Panc1 (cell line): ENCODE measurements at places on chromosomes 12 and 14.

DNA sequence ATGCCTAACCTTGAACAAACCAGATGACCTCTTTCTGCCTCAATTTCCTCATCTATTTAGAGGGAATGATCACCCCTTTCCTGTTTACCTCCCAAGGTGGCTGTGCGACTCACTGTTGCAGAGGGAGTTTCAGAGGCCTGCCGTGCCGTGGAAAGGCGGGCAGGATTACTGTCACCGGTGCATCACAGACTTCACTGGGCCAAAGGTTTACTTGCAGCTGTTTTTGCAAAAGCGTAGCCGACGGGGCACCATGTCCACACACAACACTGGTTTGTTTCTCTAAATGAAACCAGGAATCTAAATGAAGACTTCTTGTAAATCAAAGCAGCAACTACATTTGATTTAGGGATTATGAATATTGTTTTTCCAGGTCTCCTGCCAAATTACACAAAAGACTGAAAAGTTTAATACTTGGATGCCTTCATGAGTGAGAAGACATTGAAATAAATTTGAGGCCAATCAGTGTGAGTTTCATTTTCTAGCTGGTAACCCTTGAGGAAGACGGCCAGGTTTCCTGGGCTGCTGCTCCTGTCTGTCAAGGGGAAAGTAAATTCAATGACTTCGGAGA lies 696.1 kb upstream of the TMEM132C start:
- DNase-seq: no peak
- no peaks in the 10 kb centered on the region for H3K36me3 ChIP-seq
- no peak overlapping the region for H3K4me3 ChIP-seq
- H3K27me3 ChIP-seq: no peaks in the 10 kb centered on the region
- no peak overlapping the region for H3K27ac ChIP-seq

DNA sequence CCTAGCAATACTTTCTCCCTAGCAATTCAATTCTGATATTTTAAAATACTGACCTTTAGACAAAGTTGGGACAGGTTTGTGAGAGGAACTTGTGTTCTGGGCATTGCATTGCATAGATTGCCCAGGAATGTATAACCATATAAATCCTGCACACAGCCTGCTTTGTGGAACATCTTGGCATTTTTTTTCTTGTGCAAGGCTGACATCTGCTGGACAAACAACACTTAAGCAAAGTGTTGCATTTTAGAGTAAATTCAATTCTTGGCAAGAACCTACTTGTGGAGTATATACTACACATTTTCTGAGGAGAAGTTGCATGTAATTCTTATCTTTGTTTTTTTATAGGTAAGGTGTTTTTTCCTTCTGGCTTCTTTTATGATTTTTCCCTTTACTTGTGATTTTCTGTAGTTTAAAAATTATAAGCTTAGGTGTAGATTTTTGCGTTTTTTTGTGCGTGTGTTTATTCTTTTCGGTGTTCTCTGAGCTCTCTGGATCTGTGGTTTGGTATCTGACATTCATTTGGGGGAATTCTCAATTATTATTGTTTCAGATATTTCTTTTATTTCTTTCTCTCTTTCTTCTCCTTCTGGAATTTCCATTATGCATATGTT lies 26.4 kb downstream of the TESPA1 start:
- H3K4me1 ChIP-seq: no peaks in the 10 kb centered on the region

DNA sequence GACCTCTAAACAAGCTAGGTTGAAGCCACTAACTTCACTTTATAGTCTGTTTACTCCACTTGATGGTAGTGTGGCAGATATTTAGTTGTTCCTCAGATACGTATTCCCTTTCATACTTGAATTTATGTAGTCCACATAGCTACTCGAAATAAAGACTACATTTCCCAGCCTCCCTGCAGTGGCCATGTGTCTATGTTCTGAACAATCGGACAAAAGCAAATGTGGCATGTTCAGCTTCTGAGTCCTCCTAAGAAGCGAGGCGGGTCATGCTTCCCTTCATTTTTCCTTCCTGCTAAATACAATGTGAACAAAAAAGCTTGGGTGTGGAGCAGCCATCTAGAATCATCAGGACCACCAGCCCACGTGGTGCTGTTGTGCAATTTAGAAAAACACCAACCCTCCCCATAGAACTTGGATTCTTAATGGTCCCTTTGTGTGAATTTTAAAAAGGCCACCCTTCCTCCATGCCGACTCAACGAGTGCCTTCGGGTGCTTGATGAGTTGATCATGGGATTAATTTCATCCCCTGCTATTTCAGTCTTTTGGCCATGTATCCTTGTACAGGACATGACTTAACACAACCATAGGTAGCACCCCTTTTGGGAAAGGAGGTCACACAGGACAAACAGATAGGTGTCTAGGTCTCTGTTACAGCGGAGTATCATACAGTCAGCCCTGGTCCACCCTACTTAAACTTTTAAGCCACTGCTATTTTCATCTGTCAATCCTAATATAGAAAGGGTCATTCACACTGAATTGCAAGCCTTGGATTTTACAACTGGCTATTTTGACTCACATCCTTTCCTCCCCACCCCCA lies 60.7 kb downstream of the ZFC3H1 start:
- no peaks in the 10 kb centered on the region; the same call in 1 of the 2 replicates for H3K27me3 ChIP-seq
- no peaks in the 10 kb centered on the region for H3K4me1 ChIP-seq
- H3K4me3 ChIP-seq: no peak overlapping the region
- no peak for DNase-seq

DNA sequence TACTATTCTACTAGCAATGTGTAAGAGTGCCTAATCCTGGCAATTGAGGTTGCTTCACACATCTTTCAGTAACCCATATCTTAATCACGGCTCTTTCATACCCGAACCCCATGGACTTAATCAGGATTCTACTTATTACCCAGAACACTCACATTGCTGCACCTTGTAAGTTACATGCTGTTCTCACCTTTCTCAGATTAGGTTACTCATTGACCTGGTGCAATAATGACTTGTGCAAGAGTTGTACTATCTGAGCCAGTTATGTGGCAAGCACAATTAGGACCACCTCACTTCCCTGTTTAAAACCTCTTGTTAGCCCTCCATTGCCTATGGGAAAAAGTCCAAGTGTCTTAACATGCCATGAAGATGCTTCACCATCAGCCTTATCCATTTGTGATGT lies 306.7 kb upstream of the E2F7 start:
- H3K36me3 ChIP-seq: no peaks in the 10 kb centered on the region
- H3K4me3 ChIP-seq: no peak overlapping the region
- no peaks in the 10 kb centered on the region for H3K27me3 ChIP-seq
- no peak overlapping the region for H3K27ac ChIP-seq
- H3K4me1 ChIP-seq: no peaks in the 10 kb centered on the region

GRCh38 chr14:51950007-51950406 lies 39.3 kb upstream of the RTRAF start:
- no peaks in the 10 kb centered on the region; the same call in 1 of the 2 replicates for H3K27me3 ChIP-seq
- no peaks in the 10 kb centered on the region for H3K4me1 ChIP-seq
- DNase-seq: no peak

DNA sequence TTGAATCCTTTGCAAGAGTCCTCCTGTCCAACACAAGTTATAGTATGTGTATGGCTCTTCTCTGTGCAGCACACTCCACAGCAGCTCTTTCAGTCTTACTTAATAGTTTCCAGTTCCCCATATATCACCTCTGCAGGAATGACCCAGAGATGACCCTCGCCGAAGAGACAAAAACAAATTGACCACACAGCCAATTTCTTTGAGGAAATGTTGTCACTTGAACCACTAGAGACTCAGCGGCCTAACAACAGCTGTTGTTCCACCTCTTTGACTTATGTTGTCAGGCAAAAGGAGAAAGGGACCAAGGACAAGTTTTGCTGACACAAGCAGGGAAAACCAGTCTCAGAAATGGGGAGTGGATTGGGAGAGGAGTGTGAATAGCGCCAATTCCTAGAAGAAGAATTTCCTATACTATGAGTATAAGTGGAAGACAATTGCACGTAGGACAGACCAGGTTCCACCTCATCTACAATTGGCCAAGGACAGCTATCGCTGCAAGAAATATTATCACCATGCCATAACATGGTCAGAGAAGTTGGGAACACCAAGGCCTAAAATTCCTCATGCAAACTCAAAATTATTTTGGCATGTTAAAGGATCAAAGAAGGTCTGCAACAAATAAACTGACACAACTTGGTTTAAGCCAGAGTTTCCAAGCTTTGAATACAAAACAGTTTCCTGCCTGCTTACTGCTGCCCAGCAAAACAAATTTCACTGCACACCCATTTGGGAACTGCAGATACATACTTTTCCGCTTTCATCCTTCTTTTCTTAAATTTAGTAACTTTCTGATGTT lies 41.7 kb upstream of the ITPR2 start:
- H3K27me3 ChIP-seq: no peaks in the 10 kb centered on the region; the same call in 1 of the 2 replicates
- no peak for DNase-seq
- no peaks in the 10 kb centered on the region for H3K36me3 ChIP-seq

DNA sequence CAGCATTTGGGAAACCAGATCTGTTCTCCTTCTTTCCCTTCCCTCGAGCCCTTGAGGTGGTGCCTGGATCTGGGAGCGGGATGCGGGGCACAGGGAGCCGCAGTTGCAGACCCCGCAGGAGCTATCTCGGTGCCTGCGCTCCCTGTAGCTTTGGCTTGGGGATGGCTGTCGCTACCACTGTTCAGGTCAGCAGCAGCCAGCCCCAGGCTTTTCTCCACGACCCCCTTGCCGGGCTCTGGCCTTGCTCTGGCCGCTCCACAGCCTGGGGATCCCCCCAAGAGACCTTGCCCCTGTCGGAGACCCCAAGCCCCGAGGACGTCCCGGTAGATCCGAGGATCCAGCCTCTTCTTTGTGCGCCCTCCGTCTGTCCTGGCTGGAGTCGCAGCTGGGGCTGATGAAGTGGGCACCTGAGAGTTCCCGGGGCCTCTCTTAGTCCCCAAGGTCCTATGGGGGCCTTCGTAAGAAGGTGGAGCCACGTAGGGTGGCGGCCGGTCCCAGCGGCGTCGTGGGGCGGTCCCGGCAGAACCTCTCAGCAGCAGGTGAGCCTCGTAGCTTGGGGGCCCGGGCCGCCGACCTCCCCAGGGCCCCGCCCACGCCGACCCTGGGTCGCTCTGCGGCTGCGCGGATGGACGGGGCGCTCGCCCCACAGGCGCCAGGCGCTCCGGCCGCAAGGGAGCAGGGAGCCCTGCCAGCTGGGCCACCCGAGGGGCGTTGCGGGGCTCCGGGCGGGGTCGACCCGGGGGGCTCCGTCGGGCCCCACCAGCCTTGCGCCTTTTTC lies 1.3 kb downstream of the DDN start:
- DNase-seq: no peak
- peak overlapping the region; percentile 71 for H3K4me3 ChIP-seq
- H3K27ac ChIP-seq: peak overlapping the region; percentile 31; the same call in 1 of the 2 replicates
- no peaks in the 10 kb centered on the region for H3K27me3 ChIP-seq
- peaks cover 12% of the 10 kb centered on the region for H3K4me1 ChIP-seq

DNA sequence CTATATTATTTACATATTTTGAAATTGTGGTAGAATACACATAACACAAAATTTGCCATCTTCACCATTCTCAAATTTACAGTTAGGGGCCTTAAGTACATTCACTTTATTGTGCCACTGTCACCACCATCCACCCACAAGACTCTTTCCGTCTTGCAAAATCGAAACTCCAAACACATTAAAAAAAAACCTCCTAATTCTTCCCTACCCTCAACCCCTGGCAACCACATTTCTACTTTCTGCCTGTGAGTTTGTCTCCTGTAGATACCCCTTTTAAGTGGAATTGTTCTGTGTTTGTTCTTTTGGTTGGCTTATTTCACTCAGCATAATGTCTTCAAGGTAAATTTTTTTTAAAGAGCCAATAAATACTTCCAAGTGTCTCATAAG lies 31.6 kb upstream of the AMIGO2 start:
- no peak for DNase-seq
- H3K36me3 ChIP-seq: no peaks in the 10 kb centered on the region
- no peaks in the 10 kb centered on the region for H3K4me1 ChIP-seq
- no peak overlapping the region for H3K27ac ChIP-seq
- no peak overlapping the region for H3K4me3 ChIP-seq

DNA sequence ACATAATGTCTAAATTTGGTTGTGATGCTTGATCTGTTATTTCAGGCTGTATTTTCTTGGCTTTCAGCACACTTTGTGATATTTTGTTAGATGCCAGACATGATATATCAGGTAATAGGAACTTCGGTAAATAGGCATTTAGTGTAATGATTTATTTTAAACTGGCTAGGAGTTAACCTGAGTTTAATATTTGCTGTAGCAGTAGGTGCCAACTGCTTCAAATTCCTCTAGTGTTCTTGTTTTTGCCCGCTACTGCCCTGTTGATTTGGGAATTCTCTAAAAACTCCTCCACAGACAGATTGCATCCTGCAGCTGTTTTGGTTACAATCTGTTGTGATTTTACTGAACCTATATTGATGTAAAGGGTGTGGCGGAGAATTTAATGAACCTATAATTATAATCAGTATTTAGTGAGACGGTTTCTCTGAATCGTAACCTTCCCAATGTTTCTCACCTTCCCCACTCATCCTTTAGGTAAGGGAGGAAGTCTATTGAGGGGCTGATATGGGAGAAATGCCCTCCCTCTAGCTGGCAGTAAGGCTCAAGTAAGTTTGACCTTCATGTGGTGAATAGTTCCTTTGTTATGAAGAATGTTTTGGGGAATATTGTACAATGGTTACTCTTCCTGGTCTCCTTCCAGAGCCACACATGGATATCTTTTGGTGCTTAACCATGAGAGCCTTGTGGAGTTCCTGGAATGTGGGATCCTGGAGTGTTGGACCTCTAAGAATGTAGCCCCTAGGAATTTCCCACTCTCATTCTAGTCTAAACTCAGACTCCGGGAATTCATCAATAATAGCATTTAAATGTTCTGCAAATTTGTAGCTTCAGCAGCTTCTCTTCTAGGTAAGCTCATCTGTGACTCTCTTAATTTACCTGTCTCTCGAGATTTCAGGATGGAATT lies 634.1 kb downstream of the FSCB start:
- H3K27me3 ChIP-seq: no peaks in the 10 kb centered on the region
- H3K36me3 ChIP-seq: no peaks in the 10 kb centered on the region
- DNase-seq: no peak
- no peak overlapping the region for H3K27ac ChIP-seq

DNA sequence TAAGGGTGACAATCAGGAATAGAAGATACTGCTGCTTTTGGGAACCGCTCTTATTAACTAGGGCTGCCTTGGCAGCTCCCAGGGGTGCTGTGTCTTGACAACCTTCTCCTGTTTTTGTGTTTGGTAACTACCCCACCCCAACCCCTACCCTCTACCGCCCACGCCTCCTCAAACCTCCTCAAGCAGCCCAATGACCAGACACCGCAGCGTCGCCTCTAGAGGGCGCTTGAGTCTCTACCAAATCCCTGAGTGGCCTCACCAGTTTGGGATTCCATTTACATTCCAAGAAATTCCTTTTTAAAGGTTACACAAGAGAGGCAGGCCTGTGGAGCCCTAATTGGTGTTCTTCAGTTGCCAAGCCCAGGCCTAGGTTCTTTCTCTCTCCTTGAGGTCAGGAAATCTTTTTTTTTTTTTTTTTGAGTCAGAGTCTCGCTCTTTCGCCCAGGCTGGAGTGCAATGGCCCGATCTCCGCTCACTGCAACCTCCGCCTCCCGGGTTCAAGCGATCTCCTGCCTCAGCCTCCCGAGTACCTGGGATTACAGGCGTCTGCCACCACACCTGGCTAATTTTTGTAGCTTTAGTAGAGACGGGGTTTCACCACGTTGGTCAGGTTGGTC lies 72.4 kb upstream of the USP44 start:
- H3K27me3 ChIP-seq: no peaks in the 10 kb centered on the region; the same call in 1 of the 2 replicates
- H3K36me3 ChIP-seq: no peaks in the 10 kb centered on the region
- no peak overlapping the region for H3K27ac ChIP-seq
- 0 out of 2 replicates have a peak, but pooled peaks cover 4% of the 10 kb centered on the region for H3K4me1 ChIP-seq
- no peak for DNase-seq

GRCh38 chr12:114306646-114307045 lies 99.3 kb downstream of the TBX5 start:
- no peaks in the 10 kb centered on the region for H3K4me1 ChIP-seq
- no peak for DNase-seq
- no peaks in the 10 kb centered on the region for H3K27me3 ChIP-seq
- H3K36me3 ChIP-seq: no peaks in the 10 kb centered on the region
- H3K4me3 ChIP-seq: no peak overlapping the region
